ENCODE measurements at places on chromosomes 7 and 10.

DNA sequence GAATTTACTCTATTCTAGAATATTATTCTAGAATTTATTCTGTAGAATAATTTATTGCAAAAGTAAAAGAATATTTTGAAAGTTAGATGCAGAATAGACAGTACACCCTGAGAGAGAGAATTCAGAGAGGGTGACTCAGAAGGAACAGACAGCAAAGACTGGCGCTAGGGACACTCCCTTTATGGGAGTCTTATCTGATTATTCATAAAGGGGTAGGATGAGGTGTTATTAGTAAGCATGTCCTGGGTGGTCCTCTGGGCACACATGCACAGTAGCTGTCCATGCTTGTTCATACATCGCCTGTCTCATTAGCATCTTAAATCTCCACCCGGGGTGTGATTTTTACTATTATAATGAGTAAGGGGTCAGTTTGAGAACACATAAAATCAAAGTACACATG lies 100.1 kb downstream of the XPNPEP1 start:
- ATAC-seq: peak; percentile 52

- no peak for ATAC-seq
Measured at GRCh38 chr10:43698156-43698555, 49.5 kb upstream of the ZNF32 start.

DNA sequence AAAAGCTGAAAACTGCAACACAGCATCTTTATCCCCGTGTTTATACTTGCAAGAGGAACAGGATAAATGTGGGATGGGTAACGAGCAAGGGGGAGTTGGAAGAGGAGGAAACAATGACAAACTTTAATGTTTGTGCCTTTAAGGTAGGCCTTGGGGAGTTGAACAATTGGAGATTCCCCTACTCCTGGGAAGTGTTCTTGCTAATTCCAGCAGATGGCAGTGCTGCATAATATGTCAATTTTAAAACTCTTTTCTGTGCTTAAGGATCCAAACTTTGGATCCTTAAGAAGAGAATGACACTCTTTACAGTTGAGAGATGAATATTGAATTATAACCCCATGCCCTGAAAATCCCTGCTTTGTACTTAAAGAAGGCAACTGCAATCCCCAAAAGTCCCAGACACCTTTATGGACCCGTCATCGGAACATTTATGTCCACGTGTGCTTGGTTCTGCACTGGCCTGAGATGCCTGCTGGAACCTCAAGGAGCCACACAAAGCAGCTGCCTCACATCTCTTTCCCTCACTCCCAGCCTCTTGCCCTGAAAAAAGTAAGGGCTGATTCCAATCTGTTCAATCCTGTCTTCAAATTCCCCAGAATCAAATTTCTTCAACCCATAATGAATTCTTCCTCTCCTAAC lies 12.0 kb downstream of the IFIT5 start:
- peak; percentile 75 for ATAC-seq

- ATAC-seq: no peak
Measured at GRCh38 chr7:114931656-114932011, 9.7 kb downstream of the MDFIC start.

DNA sequence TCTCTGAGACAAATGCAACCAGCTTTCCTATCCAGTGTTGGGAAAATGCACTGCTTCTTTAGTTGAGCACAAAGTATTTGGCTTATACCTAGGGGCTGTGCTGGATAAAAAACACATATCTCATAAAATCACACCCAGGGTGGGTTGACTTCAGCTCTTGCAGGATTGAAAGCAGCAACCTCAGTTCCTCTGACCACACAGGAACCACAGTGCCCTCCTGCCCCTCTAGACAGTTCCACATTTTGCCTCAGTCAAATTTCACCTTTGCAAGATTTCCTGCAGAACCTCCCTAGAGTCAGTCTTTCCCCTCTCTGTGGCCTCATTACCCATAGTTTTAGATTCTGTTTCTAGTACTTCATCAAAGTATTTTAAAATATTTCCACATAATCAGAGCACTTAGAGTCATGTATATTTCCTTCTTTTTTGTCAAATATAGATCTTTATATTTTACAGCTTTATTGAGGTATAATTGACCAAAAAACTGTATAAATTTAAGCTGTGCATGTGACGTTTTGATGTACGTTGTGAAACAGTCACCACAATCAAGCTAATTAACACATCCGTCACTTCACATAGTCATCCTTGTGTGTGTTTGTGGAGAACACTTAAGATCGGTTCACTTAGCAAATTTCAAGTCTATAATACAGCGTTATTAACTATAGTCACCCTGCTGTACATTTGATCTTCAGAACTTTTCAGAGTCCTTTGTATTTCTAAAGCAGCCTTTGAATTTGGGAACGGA lies 37.0 kb upstream of the EGR2 start:
- ATAC-seq: no peak

DNA sequence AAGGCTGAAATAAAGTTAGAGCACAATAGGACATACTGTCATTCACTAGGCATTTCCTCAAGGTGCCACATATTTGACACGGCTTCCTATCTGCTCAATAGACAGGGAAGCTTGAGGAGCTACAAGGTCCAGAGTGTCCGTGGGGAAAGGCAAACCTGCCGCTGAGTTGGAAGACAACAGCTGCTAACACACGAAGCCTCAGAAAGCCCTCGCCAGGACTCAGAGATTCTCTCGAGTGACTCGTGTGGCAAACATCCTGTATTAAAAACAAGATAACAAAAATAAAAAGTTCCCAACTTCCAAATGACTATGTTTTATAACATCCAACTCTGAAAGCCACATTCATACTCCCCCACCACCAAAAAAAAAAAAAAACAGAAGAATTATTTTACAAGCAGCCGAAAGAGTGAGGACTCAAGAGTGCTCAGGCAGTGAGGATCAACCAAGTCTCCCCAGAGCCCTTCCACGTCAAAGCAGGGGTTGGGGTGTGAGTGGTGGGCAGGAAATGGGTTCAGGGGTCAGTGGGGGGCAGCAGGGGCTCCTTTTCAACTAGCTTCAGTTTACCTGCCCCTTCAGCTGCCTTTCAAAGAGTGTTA lies 67.6 kb downstream of the STK17A start:
- no peak for ATAC-seq

- ATAC-seq: no peak
Measured at GRCh38 chr10:102101152-102101551, 19.0 kb downstream of the LDB1 start.

GRCh38 chr10:128096486-128097199 lies 29.6 kb downstream of the MKI67 start:
- no peak for ATAC-seq

DNA sequence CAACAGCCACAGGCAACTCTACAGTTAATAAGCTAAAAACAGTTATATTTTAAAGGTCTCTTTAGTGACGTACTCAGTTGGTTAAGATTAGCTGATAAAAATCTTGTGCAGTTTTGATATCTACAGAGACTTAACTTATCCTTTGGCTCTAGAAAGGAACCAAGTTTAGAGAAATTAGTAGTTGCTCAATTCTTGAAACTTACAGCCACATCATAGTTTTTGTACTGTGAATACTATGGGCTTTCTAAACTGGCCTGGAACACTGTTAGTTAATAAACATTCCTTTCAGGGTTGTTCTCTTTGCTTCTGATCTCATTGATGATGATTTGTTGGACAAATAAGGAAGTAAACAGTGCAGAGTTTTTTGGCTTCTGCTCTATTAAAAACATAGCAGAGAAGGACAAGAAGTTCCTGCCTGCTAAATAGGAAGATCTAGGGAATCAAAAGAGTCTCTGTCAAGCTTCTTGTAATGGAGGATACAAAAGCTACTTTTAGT lies 73.1 kb downstream of the MKLN1 start:
- no peak for ATAC-seq

- ATAC-seq: peak; percentile 97
Measured at GRCh38 chr10:91340613-91341362, 69.4 kb upstream of the HECTD2 start.

GRCh38 chr10:3780021-3780770 lies 4.8 kb downstream of the KLF6 start:
- ATAC-seq: no peak

GRCh38 chr10:48907730-48908129 lies 31.9 kb downstream of the LRRC18 start:
- ATAC-seq: no peak

GRCh38 chr7:123755338-123755737 lies 6.5 kb upstream of the WASL start:
- no peak for ATAC-seq

- ATAC-seq: no peak
Measured at GRCh38 chr7:93231259-93231658, 907 bp upstream of the VPS50 start.

DNA sequence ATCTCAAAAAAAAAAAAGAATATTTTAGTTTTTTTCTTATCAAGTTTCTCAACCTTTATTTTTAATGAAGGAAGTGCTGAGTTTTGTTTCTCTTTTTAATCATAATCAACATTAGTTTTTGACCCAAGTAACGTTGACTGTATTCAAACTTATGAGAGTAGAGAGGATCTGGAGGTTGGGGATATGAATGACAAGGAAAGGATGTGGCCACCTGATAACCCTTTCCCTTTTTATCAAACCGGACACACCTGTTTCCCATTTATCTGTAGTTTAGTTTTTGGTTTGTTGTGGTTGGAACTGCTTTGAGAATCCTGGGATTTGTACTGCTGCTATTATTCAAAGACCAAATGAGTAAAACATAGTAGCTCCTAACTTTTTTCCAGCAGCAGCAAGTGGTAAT lies 38.6 kb downstream of the HACD1 start:
- ATAC-seq: no peak

- no peak for ATAC-seq
Measured at GRCh38 chr10:96570983-96571964, 15.5 kb downstream of the TM9SF3 start.

- ATAC-seq: no peak
Measured at GRCh38 chr10:50512743-50513416, 110.9 kb downstream of the SGMS1 start.

DNA sequence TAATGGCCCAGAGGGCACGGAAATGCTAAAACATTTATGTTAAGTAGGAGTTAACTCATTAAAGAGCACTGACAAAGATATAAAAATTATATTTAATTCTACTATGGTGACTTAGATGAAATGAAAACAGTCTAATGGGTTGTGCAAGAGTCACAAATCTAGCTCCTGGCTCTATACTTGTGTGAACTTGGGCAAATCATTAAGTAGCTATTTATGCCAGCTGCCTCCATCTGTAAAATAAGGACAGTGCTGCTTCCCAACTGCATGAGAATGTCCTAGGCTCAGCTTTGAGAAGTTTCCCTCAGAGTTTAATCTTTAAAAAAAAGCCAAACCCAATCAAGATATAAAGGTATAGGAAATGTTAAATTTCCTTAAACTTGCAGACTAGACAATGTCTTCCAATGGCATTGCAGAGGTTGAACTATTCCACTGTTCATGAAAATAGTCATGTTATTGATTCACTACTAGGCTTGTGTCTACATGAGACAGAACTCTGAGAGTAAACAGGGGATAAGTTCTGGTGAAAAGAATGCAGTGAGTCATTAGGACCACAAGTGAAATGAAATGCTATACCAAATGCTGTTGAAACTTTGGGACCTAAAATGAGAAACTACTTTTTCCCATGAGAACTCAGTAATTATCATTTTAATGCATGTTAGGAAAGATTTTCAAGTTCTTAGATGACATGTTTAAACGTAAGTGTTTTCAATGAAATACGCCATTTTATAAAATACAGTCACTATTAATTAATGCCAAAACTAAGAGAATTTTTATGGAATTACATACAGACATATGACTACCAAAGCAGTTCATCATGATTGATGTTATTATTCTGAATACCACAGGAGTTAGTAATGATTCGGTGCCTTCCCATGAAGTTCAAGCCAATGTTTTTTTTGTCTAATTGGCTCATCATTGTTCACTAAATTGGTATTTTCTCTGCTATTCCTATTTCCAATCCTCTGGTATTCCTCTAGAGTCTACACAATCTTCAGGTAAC lies 84.2 kb downstream of the CDK6 start:
- ATAC-seq: no peak

- no peak for ATAC-seq
Measured at GRCh38 chr10:46319389-46319788, 32.6 kb downstream of the ANTXRL start.

GRCh38 chr10:2949948-2950354 lies 117.4 kb upstream of the PFKP start:
- ATAC-seq: peak; percentile 98

- ATAC-seq: no peak
Measured at GRCh38 chr7:80014511-80014910, 120.1 kb upstream of the GNAI1 start.

DNA sequence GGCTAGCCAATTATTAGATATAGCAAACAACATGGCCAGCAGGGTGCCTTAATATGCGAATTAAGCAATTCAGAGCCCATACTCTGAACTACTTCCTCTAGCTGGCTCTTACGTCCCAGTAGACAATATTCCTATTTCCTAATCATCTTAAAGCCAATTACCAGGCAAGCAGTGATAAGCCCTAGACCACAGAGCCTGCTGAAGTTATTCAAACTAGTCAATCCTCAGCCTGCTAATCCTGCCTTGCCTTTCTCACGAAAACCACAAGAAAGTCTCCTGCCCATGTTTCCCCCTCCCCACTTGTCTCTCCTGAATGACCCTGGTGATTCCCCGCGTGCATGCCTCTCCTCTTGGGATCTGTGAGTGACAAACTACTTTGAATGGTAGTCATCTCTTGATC lies 86.8 kb upstream of the CACNA2D1 start:
- no peak for ATAC-seq

- ATAC-seq: no peak
Measured at GRCh38 chr10:25508112-25508815, 333.5 kb downstream of the GPR158 start.

DNA sequence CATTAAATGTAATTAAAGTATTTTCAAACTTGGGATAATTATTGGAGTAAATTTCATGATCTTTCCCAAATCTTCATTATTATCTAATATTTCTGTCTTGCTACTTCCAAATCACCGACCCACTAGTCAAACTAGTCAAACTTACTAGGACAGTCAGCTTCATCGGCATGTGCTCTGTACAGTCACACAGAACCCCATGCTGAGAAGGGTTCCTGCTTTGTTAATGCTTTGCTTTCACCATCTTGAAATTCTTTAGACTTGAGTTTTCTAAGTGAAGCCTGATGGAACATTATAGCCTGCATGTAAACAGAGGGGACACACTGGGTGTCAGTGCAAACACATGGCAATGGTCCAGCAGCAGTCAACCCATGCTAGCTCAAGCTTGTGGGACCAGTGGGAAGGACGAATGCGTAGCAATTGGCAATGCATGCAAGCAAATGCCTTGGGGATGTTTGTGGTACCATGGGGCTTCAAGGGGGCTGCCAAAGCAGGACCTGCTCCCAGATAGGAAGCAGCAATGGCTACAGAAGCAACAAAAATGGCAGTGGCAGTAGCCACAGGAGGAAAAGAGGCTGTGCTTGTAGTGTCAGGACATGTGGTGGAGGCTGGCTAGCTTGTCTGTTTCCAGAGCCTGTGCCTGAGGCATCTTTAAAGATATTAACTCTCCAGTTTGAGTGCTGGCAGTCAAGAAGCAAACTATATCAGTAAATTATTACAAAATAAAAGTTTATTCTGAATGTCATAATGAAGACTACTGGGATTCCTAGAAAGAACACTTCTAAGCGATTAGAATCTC lies 441.1 kb upstream of the SEMA3D start:
- no peak for ATAC-seq

Measured in motor neuron (in vitro differentiated cells).